ENCODE measurements at places on chromosomes 16 and 17. TPM values are rescaled to one million over a fixed set of nuclear protein-coding genes. Genes with fewer than 3 reads are reported as not detected.

FOXL1 gene
- 34.4 TPM for total RNA-seq

MYH2 gene
- total RNA-seq, result not detected

GPR142 gene
- not detected for total RNA-seq

BEAN1 gene
- total RNA-seq, result 1.8 TPM

OTOP2 gene
- not detected for total RNA-seq

ESRP2 gene
- total RNA-seq, result 0.60 TPM

GRCh38 chr17:45973946-45974859 is 24.8 kb upstream of the STH start:
- DNase-seq, result peak; percentile 52

DNA sequence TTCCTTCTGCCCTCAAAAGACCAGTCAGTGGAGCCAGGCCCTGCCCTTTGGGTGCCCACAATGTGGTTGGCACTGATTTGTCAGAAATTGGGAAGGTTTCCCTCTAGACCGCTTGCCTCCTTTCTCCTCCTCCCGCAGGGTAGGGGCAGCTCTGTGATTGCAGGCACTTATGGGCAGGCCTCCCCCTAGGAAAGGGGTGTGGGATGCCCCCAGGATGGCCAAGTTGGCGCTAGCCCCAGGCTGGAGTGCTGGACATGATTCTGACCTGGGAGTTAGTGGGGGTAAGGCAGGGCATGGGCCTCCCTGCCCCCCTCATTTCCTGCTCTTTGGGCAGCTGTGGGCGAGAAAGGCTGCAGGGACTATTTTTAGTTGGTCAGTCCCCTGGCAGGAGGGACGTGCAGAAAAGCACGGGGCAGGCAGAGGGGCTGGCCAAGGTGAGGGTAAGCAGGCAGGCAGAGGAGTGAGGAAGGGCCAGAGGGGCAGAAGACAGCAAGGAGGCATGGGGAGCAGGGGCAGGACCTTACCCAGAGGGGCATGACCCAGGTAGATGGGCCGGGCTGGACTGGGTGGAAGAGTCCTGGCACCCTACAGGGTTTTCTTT is 3.3 kb downstream of the RARA start:
- peak; percentile 90 for DNase-seq

DNA sequence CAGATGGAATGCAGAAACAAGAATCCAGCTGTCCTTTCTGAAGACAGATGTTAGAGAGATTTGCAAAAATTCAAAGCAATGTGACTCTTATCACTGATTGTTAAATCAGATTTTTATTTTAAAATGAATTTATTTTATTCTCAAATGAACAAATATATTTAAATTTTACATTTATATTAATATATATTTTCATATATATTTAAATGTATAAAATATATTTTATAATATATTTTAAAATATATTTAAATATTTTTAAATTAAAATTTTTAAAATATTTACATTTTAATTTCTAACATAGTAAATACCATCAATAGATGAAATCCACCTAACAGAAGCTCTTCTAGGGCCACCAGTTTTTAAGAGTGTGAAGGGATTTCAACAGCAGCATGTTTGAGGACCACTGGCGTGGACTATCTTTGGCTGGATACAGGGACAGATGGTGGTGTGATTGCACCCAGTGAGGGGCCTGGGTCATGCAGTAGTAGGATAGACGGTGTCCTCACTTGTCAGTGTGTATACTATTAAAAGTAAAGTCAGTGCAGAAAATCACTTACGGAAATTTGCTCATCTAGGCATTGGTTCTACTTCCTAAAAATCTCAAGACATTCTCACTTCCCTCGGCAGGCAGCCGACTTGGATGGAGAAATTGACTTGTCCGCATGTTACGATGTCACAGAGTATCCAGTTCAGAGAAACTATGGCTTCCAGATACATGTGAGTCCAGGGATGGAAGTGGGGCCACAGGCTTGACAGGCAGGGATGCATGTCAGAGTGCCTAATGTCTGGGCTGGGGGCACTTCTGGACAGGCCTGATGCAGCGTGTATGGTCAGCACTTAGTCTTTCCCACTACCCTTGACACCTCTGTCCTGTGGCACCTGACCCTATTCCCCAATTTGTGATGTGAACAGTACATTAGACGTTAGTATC is 56.3 kb downstream of the PLD6 start:
- no peak for DNase-seq

DNA sequence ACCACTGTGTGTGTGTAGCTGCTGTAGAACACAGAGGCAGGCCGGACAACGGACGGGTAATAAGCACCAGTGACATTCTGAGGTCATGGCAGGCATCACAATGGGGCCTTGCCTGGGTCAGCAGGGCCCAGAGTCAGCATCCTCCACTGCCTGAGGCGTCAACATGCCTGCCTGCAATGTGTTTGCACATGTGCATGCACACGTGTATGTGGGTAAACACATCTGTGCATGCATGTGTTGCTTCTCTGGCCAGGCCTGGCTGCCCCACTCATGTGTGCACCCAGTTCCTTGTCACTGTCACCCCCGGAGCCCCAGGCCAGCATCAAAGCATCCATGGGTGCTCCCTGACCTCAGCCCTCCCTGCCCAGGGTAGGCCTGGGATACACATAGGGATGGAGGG is 43.3 kb downstream of the LGALS9 start:
- no peak for DNase-seq

DNA sequence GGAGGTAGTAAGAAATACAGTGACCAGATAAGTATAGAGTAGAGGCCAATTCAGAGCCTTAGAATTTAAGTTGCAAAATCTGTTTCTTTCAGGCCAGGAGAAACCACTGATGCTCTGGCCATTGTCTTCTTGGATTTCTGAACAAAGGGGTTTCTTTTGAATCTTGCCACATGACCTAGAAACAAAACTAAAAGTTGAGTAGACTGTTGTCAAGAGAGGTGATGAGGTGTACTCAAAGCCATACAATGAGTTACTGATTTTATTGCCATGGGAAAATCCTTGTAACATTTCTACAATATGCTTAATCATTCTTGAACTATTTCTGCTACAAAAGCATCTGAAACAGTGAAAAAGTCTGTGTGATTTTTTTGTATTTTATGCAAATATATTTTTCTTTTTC is 881.3 kb downstream of the CDH11 start:
- DNase-seq, result no peak

- no peak for DNase-seq
Measured at GRCh38 chr16:68995011-68995504, 110.4 kb upstream of the HAS3 start.

DNA sequence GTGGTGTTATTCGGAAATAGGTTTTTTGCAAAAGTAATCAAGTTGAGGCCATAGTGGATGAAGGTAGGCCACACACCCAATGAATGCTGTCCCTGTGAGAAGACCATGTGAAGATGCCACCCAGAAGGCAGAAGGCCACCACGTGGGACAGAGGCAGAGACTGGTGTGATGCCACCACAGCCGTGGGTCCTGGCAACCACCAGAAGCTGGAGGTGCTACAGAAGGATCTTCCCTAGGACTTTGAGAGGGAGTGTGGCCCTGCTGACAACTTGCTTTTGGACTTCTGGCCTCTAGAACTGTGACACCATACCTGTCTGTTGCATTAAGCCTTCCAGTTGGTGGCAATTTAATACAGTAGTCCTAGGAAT is 49.3 kb downstream of the RMI2 start:
- DNase-seq, result peak; percentile 56

- DNase-seq, result no peak
Measured at GRCh38 chr17:72759301-72759700, 333.2 kb downstream of the SLC39A11 start.

- no peak for DNase-seq
Measured at GRCh38 chr17:50981279-50981678, 115.1 kb upstream of the TOB1 start.

- no peak for DNase-seq
Measured at GRCh38 chr16:1906055-1906845, 12.0 kb downstream of the HS3ST6 start.

GRCh38 chr16:67000384-67001351 is 12.3 kb downstream of the CES4A start:
- DNase-seq, result peak; percentile 82

GRCh38 chr16:10552998-10553491 is 27.4 kb downstream of the EMP2 start:
- DNase-seq, result no peak

DNA sequence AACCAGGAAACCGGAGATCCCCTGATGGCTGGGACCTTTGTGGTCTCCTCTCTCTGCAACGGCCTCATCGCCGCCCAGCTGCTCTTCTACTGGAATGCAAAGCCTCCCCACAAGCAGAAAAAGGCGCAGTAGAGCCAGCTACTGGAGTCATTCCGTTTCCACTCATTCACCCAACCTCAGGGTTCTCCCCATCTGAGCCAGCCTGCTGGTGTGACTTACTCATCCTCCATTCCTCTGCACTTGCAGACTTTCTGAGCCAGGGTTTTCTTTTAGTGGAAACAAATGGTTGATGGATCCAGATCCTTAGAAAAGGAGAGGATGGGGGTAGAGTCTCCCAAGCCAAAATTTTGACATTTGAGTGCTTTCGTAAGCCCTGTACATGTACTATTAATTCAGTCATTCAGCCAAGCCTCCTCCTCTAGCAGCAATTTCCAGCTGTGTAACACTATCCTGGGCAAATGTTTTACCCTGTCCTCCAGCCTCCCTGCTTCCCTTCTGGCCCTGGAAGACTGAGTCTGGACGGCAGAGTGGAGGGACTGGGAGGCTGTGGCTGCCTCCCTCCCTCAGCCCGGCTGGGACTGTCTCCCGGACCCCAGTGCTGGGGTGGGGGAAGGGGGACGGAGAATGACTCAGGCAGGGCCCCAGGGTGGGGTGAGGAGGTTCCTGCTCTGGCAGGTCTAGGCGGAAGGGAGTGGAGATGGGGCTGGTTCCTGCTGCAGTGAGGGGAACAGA is 2.3 kb downstream of the SOX15 start:
- DNase-seq, result no peak

DNA sequence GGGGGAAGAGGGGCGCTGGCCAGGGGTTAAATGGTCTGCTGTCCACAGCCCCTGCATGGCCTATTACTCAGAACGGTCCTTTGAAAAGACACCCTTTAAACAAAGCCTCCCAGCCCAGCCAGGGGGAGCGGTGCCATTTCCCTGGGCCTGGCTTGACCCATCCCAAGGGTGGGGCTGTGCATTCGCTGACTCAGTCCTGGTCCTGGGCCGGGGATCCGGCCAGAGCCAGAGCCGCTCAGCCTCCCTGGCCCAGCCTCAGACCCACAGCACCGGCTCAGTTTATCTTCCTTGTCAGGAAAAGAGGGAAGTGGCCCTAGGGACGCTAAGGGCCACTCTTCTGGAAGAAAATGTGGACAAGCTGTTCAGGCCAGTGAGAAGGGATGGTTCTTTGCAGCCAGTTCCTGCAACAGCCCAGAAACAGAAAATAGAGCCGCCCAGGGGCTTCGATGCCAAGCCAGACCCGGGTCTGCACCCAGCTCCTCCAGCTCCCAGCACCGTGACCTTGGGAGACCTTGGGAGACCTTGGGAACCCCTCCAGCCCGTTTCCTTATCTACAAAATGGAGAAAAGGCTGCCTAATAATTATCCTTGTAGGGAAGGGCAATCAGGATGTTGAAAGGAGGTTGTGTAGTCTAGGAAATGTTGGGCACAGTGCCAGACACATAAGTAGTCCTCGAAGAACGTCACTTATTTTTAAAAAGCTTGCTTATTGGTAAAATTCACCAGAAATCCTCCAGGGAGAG is 82.5 kb downstream of the ZDHHC7 start:
- peak; percentile 86 for DNase-seq

- no peak for DNase-seq
Measured at GRCh38 chr17:59779521-59779920, 72.1 kb downstream of the VMP1 start.

DNA sequence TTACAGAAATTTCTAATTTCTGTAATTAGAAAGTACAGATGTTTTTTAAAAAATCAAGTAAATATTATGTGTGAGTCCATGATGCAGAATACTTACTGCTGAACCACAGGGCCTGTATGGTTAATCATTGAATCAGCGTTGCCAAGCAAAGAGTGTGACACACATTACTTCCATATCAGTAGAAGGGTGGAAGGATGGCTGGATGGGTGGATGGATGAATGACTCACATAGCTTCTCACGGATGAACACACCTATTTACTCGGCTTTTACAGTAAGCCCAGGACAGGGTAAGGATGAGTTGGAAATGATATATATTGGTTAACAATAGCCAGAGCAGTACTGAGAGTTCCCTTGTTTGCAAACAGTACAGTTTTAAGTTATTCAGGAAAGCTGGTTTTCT is 495.9 kb upstream of the RBFOX1 start:
- DNase-seq, result no peak

GRCh38 chr16:2799859-2800226 is 1.6 kb downstream of the PRSS41 start:
- no peak for DNase-seq

DNA sequence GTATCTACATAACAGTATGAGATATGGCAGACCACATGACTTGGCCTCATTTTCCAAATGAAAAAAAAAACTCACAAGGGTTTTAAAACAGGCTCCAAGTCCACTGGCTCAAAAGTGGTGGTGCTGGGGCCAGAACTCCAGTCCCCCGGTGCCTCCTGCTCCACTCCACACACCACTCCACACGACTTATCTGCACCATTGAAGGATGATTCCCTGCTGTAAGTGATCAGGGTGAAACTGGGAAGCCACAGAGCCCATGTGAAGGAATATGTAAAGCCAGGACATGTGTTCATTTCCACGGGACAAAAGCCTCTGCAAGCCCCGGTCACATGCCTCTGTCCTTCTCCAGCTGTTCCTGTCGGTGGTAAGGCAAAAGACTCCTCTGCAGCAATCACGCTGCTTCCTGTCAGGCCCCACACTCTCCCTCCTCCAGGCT is 97.2 kb downstream of the ZNF18 start:
- no peak for DNase-seq

- no peak for DNase-seq
Measured at GRCh38 chr16:67760956-67761230, 41.8 kb upstream of the GFOD2 start.

DNA sequence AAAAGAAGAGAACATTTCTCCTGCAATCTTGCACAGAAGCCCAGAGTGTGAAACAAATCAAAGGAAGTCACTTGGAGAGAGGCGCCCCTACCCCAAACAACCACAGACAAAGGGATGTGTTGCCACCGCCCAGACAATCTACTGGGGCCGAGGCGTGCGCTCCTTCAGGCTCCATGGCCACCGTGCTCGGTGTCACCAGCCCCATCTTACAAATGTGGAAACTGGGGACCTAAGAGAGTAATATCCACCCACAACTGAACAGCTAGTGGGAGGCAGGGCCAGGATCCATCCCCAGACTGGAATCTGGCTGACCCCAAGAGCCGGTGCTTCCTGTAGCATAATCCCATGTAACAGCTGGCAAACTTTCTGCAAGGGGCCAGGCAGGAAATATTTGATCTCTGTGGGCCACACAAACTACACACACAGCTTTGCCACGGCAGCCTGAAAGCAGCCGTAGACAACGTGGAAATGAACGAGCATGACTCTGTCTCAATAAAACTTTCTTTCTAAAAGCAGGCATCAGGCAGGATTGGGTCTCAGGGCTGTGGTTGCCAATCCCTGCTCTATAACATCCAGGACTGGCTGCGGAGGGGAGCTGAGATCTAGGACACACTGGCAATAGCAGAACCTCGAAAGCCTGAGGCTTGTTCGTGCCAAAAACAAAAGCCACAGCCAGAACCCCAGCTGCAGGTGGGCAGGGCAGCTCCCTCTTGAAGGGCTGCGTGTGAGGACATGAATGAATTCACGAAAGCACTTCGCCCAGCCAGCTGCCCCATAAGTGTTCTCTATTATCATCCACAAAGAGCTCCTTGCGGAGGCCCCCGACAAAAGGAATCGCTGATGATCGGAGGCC is 26.6 kb upstream of the GINS2 start:
- DNase-seq, result no peak

Measured in aorta (tissue), 5 donors.